ENCODE measurements at places on chromosomes 7 and 10.

DNA sequence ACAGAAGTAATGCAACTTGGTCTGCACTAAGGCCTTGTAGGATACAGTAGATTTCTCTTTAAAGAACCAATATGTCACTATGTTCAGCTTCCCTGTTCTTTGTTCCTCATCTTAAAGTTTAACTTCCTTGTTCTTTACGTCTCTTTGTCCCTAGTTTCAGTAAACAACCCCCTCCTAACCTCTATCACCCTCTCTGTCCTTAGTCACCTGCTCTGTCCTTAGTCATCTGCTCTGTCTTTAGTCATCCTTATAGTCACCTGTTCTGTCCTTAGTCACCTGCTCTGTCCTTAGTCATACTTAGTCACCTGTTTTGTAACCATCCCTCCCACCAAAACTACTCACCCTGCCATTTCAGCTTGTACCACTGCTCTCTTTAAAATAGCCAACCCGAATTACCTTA lies 144.6 kb upstream of the TMEM106B start:
- DNase-seq, result no peak

GRCh38 chr7:157021871-157022680 lies 11.6 kb upstream of the MNX1 start:
- DNase-seq, result no peak

DNA sequence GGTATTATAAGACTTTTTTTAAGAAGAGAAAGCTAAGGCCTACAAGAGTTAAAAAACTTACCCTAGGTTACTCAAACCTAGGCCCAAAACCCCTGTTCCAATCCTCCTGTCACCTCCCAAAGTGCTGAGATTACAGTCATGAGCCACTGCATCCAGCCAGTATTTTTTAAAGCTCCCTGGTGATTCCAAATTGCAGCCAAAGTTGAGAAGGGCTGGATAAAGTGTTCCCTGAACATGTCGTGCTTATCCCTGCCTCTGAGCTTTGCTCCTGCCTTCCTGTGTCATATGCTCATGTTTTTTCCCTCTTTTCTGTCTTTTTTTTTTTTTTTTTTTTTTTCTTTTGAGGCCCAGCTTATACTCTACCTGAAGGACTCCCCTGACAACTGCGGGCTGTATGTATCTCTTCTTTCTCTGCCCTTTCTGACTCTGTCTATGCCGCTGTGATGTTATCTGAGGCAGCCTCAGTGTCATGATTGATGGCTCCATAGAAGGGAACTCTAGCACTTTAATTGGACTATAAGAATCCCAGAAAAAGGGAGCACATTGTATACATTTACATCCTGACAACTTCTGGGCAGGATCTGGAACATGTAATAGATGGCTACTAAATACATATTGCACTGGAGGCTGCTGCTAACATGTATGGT lies 8.0 kb downstream of the AKR1B10 start:
- DNase-seq, result no peak

DNA sequence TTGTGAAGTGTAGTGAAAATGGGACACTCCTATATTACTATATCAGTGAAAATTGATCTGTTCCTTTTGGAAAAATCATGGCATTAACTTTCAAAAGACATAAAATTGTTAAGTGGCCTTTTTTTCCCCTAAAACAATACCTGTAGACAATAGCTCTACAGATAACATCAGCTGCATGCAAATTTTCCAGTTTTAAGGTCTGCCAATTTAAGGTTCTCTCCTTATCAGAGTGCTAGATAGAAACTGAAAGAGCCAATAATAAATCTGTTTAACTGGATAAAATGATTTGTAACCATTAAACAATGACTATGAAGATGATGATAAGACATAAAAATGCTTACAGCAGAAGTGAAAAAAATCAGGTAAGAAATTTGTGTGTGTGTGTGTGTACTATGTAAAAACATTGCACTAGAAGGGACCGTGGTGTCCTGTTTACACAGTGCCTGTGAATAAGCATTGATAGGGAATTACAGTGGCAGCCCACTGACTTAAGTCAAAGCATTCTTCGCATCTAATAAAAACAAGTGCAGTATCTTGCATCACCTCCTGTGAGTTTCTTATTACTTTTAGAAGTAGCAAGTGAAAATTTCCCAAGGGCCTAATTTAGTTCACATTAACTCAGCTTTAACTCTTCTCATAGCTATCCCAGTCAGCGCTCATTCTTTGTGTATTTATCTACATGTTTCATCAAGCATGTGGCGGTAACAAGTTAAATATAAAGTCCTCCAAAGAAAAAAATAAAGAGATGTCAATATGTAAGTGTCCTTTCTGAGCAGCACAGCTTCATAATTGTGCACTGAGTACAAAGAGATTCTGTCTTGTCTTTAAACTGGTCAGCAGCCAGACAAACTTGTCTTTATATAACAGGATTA lies 261.9 kb downstream of the ARL4A start:
- no peak for DNase-seq

DNA sequence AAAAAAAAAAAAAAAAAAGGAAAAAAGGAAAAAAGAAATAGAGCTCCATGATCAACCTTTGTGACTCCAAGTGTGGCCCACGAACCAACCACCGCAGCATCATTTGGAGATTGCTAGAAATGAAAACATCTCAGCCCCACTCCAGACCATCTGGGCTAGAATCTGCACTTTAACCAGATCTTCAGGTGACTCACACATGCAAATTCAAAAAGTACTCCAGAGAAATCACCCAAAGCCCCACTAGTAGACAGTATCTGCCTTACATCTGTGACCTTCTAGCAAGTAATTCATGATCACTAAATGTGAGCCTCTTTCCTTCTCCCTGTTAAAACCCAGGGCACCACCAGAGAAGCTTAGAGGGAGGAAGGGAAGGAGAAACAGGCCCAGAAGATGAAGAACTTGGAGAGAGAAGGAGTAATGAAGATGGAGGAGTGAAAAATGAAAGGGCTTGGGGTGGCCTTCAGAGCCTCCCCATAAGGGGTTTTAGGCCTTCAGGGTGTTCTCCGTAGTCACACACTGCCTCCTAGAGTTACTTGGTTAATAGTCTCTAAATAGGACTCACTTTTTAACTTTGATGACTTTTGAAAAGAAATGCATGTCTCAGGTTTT lies 94.0 kb downstream of the SLC37A3 start:
- no peak for DNase-seq

DNA sequence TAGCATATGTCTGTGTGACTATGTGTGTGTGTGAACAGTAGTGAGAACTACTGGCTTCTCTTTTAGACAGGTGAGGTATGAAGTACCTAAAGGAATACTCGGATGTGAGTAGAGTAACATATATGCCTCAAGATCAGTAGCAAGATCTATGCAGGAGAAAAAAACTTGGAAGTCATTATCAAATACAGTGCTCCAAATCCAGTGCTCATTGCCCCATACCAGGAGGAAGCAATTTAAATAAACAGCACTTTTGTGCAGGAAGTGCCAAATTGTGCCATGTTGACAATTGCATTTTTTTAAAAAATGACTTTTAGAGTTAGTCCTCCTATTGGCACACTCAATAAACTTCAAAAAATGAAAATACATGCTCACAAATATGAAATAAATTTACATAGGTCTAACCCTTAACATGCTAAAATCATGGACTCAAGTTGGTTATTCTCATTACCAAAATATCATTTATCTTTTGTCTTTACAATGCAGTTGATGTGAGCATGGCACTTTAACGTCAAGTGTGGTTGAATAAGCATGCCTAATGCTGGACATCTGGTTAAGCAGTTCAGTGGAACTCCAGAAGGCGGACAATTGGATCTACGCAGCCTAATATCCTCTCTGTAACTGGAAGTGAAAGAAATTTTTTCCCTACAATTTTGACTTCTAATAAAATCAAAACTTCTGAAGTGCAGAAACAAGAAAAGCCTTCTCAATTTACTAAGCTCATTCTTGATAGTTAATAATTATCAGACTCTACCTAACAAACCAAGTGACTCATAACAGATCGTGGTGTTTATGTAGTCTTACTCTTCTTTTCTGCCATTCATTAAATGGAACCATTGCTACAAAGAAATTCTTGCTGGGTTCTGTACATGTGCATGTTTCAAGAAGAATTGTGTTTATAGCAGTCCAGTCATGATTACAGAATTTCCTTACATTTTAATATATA lies 195.2 kb downstream of the MDFIC start:
- no peak for DNase-seq

- DNase-seq, result no peak
These were observed 99.8 kb upstream of the AGBL3 start for GRCh38 chr7:134886353-134887057.

DNA sequence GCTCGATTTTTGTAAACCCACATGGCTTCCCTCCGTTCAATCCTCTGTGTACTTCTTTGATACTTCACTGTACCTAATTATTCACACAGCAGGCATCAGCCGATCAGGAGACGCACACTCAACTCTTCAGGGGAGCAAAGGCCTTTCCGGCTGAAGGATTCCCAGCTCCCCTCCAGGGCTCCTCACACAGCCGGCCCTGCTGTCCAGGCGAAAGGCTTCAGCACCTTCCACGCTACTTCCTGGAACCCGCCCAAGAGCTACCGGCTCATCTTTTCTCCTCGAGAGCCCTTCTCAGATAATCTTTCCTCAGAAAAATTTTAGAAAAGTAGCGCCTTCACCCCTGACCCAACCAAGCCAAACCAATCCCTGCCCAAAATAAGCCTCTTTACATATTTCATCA lies 270.4 kb downstream of the ZMYND11 start:
- no peak for DNase-seq

DNA sequence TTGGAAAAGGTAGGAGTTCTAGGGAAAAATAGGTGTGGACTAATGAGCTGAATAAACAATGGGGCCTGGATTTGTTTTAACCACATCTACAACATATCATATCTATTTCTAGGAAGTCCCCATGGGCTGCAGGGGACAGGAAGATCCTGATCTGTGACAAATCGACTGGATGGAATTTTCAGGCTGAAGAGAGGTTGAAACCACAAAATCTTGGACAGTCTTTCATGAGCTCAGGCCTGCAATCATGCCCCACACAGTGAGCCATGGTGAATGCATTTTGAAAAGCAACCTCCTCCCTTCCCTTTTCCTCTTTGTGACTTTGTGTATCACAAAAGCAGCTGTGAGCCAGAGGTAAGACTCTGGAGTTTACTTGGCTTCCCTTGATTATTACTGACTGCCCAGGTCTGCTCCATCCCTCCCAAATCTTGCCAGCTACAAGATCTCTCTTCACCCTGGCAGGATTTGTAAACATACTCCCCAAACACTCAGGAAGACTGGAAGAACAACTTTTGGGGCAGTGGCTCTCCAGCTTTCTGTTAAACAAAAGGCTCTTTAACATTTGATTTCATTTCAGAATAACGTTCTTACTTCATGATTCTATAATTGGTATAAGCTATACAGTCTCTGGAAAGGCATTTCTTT lies 66.4 kb downstream of the ASAH2B start:
- no peak for DNase-seq

DNA sequence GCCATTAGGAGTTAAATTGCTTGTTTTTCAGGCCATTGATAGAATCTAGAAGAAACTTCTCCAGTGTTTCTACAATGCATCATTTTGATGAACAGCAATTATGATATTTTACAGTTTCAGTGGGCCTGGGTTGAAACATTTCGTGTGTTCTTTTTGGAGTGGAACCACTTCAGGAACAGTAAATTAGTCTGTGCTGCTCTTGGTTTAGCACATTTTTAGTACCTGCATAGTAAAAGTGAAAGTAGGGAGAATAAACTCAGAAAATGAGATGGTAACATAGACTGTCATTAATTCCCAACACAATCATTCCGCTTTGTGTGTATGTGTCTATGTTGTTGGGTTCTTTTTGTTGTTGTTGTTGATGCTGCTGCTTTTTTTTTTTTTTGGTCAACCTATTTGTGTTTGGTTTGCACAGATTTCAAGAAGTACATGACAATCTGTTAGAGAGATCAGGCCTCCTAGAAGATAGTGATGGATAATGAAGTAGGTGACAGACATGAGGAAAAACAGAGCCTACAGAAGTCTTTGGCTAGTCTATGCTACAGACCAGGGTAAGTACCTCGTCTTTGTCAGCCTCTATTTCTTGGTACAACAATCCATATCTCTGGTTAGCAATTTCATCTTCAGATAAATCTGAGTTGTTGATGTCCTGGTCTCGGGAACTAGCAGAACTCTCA lies 154.0 kb upstream of the TARP start:
- no peak for DNase-seq

DNA sequence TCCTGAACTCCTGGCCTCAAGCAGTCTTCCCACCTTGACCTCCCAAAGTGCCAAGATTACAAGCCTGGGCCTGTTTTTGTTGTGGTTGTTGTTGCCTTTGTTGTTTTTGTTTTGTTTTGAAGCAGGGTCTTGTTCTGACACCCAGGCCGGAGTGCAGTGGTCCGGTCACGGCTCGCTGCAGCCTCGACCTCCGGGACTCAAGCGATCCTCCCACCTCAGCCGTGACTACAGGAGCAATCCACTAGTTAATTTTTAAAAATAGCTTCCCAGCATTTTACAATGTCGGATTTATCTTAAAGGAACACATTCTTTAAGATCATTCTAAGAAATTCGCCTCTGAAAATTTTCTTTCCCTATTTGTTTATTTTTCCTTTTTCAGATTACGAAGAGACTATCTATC lies 27.7 kb upstream of the AP5Z1 start:
- no peak for DNase-seq

GRCh38 chr7:106736508-106737201 lies 75.7 kb upstream of the CCDC71L start:
- peak; percentile 30 for DNase-seq

- no peak for DNase-seq
These were observed 319.4 kb upstream of the MYO3A start for GRCh38 chr10:25614652-25615051.

GRCh38 chr7:137160236-137160635 lies 183.3 kb downstream of the PTN start:
- no peak for DNase-seq

- no peak for DNase-seq
These were observed 14.3 kb upstream of the ZMIZ1 start for GRCh38 chr10:79054203-79055099.

GRCh38 chr7:126657599-126658358 lies 595.0 kb downstream of the GRM8 start:
- DNase-seq, result no peak

DNA sequence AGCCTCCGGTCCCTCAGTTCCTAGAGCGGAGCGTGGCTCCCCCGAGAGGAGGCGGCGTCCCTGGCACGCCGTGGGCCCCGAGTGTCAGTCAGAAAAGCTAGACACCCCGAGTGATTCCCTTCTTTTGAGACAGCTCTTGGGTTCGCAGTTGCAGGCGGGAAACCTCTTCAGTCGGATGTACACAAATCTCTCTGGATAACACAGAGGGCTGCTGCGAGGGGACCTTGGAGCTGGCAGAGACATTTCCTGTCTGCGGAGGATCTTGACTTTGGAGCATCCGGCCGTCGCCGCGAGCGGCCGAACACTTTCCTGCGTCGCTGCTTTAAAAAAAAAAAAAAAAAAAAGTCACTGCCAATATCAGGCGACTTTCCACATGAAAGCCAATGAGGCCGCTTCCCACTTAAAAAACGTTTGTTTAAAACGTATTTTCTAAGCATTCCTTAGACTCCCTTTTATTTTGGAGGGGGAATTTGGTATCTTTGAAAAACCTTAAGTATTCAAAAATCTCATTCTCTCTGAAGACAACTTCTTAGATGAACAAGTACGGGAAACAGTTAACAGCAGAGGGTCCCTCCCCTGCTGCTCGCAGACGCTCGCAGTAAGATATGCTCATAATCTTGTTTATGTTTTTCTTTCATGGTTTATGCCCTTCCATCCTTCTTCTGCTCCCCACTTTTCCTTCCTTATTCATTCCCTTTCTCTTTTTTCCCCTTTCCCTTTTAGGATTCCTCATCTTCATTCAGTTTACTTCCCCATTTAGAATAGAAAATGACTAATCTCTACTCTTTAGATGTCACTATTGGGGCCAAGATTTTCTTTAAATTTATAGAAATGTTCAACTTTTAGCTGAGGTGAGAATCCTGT lies 10.0 kb downstream of the HHEX start:
- no peak for DNase-seq

GRCh38 chr7:46774515-46774914 lies 807.4 kb downstream of the TNS3 start:
- no peak for DNase-seq

GRCh38 chr7:151249732-151250072 lies 1.2 kb upstream of the SMARCD3 start:
- DNase-seq, result no peak
